Spinal cord (tissue), 10 donors: ENCODE measurements at places on chromosomes 3 and 15.
A peak's percentile ranks its signal among the peaks of the same experiment; 100 is the strongest.

DNA sequence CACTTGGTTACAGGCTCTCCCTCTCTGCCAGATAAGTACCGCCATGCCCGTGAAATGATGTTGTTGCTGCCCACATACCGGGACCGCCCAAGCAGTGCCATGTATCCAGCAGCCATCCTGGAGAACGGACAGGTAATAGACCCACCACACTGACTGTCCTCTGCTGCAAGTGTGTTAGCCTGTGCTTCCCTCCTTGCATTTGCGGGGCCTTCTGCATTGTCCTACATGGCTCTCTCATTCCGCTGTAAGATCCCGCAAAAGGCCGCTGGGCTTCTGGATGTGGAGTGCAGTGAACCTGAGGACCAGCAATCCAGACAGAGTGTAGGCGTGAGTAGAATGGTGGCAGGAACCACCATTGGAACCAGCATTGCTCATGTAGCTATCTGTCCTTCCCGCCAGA is 10.6 kb upstream of the MANF start:
- no peak for DNase-seq

DNA sequence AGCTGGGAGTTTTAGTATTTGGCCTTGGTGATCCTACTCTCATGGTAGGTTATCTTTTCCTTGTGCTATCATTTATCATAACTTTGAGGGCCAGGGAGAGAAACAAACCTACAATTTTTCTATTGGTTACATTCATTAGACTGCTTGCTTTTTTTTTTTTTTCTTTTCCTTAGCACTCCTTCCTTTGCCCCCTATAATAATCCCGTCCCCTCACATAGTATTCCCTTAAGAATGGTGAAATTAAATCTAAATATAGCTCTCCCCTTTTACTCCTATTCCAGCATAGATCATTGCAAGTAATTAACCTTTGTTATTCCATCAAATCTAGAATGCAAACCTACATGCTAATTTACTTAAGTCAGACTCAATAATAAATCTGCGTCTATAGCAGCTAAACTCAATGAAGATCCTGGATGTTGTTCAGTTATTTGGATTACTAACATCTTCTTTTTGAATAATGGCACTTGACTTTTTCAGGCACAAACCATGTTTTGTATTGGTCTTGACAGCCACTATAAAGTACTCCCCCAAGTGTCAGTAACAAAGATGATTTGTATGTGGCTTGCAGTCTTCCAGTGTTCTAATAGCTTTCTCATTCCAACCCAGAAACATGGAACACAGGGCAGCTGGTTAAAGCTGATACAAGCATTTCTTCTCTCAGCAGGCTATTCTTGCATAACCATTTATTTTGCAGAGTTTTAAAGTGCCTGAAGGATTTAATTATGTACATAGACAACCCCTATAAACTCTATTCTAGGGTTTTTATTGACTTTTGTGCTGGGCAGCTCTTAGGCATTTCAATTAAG is 420.6 kb downstream of the MECOM start:
- DNase-seq: no peak

- DNase-seq: no peak
Observed at GRCh38 chr3:113630956-113631542, 65.4 kb downstream of the USF3 start.

- no peak for DNase-seq
Observed at GRCh38 chr3:56192001-56192400, 276.3 kb downstream of the ERC2 start.

DNA sequence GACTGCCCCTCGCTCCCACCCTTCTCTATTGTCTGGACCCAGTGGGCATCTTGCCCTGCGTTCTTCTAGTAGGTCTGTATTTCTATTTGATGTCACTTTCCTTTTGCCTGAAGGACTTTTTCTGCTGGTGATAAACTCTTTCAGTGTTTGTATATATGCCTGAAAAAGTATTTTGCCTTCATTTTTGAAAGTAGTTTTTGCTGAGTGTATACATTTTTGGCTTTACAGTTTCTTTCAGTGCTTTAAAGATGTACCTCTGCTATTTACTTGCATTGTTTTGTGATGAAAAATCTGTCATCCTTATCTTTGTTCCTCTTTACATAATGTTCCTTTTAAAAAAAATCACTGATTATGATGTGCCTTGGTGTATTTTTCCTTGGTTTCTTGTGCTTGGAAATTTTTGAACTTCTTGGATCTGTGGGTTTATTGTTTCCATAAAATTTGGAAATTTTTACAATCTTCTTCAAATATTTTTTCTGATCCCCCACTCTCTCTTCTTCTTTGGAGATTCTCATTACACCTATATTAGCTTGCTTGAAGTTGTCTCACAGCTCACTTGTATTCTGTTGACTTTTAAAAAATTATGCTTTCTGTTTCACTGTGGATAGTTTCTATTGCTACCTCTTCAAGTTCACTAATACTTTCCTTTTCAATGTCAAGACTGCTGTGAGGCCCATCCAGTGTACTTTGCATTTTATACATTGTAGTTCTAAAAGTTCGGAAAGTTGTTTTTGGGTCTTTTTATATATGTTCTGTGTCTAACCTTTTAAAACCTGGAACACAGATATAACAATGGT is 67.8 kb downstream of the RGMA start:
- DNase-seq: no peak

- DNase-seq: no peak
Observed at GRCh38 chr3:52144796-52145735, 9.2 kb downstream of the POC1A start.

DNA sequence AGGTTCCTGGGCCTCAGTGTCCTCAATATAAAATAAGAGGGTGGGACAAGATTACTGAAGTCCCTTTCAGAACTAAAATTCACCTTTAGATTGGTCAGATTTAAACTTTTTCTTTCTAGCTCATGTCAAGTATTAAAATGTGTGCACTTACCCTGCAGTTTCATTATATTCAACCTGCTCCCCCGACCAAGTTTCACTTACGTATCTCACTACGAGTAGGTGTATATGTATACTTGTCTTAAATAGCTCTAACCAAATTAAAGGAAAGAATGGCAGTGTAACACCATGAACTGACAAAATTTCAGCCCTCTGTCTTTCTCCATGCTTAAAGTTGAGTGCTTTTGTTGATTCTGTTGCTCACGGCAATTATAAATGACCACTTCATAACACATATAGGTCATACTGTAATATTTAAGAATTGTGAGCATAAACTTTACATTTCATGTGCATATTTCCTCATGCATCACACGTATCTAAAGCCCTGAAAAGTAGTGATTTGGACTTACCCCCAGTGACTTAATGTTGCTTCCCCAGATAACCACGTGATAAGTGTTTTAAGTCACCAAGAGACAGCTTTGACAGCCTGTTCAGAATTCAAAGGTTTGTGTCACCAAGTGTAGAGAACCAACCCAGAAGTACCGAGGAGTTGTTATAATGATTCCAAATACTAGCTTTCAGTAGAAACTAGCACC is 70.0 kb downstream of the PGPEP1L start:
- no peak for DNase-seq

DNA sequence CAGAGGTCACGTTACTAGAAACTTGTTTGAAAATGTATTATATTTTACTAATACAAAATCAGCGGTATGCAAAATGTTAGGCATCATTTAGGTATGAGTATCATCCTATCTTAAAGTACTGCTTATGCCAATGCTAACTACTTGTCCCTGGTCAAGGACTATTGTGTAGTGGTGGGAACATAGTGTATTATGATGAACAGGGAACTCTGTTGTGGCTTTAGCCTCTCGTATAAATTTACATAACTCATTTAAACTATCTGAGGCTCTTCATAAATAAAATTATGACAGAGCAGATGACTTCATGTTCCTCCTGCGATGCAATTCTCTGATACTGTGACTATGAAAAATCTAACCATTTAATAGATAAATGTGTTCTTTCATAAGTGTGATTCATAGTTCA is 451.9 kb downstream of the NLGN1 start:
- DNase-seq: no peak

- peak; percentile 10 for DNase-seq
Observed at GRCh38 chr15:39948817-39949216, 14.9 kb downstream of the EIF2AK4 start.

- DNase-seq: no peak
Observed at GRCh38 chr3:144499001-144499930, 527.6 kb downstream of the DIPK2A start.

DNA sequence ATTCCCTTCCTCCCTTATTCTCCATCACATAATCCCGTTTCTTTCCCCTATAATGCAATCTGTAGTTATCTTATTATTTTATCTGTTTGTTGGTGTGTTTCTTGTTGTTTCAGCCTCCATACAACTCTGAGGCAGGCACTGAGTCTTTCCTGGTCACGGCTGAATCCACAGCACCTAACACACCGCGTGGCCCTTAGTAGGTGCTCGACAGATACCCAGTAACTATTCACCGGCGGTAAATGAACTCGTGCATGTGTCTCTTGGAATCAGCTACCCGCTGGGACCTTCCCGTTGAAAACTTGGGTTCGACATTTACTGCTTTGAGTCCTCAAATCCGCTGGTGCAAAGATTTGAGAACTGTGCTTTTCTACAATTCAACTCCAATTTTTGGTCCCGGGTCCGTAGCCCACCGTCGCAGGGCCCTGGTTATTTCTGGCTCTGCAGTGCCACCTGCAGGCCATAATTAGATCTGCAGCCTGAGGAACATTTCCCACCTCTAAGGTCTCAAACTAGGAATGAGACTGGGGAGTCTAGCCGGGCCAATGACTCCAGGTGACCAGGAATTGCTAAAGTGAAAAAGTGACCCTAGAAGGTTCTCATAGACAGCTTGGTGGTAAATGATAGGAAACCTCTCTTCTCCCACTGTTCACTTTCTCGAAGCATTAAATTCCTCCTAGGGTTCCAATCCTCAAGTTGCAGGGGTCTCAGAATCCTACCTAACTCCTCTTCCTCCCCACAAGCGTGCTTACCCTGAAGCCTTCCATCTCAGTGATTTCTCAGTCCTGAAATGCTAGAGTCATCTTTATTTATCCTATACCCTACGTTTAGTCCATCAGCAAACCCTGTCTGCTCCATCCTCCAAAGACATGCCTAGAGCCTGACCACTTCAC is 40.0 kb upstream of the TRH start:
- DNase-seq: peak; percentile 21

- DNase-seq: no peak
Observed at GRCh38 chr15:35484231-35484945, 61.6 kb downstream of the DPH6 start.

DNA sequence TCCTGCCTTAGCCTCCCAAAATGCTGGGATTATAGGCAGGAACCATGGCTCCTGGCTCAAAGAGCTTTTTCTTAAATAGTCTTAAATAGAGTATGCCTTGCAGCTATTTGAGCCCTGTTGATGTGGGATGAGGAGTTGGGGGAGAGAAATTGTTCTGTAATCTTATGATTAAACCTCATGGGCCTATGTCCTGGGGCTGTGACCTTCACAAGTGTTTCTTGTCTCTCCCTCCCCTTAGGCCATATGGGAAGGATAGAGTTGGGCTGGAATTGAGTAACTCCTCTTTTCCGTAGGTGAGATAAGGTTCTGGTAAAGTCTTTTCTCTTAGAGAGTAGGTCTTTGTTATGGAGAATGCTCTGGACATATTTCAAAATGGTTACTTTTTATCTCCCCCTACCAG is 114.3 kb downstream of the ARNT2 start:
- DNase-seq: no peak

DNA sequence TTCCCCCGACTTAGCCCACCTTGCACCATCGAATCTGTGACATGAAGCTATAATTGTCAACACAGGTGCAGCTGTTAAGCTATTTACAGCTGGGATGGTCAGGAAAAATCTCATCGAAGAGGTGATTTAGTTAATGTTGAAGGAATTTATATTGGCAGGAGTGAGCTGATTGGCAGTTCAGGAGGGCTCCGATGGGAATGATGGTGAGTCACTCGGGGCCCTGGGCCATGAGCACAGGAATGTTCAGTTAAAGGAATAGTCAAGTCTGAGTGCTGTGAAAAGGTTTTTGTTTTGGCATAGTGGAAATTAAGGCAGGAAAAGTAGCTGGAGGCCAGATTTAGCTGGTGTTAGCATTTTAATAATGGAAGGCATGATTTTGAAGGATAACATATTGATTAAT is 95.7 kb downstream of the OXSM start:
- DNase-seq: no peak

- DNase-seq: no peak
Observed at GRCh38 chr3:177426106-177426877, 229.0 kb upstream of the TBL1XR1 start.

DNA sequence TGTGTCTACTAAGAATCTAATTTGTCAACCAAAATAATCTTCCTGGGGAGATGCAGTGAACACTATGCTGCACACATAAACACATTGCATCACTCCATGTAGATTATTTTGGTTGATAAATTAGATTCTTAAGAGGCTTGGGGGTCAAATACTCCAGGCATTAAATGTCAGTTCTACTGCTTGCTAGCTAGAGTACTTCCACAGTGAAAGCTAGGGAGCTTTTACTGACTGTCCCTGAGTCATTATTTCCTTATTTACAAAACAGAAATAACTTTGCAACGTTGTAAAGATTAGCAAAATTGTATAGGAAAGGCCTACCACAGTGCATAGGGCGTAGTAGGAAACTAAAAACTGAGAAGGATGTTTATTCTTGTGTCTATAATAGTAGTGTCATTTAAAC is 12.9 kb upstream of the TMC3 start:
- no peak for DNase-seq

GRCh38 chr3:46061108-46061720 is 33.9 kb upstream of the XCR1 start:
- no peak for DNase-seq
